Fibroblast of skin of left quadriceps (primary cell): ENCODE measurements at places on chromosomes 12 and 14.

- no peak for DNase-seq
Measured at GRCh38 chr14:100221533-100222223, 17.3 kb upstream of the YY1 start.

GRCh38 chr14:64089920-64090319, 204.3 kb downstream of the ESR2 start:
- no peak for DNase-seq

DNA sequence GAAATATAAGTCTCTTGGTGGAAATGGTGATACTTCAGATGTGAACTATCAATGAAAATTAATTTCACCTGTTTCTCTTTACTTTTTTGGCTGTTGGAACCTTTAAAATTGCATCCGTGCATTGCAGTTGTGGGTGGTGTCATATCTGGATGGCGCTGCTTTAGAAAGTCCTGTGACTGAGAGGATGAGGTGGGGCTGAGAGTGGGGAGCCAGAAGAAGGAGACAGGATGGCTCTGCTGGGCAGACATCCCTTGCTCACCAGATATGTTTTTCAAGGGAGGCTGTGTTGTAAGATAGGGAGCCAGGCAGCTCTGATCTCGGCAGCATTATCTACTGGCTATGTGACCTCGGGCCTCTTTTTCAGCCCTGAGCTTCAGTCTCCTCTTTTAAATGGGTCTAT, 12.7 kb downstream of the ASB2 start:
- DNase-seq = no peak

GRCh38 chr12:20798554-20798953, 12.0 kb upstream of the SLCO1B3 start:
- DNase-seq = no peak

- DNase-seq = no peak
Measured at GRCh38 chr12:89962648-89963047, 254.0 kb upstream of the ATP2B1 start.

- DNase-seq = no peak
Measured at GRCh38 chr12:106308611-106309010, 6.1 kb downstream of the TCP11L2 start.

DNA sequence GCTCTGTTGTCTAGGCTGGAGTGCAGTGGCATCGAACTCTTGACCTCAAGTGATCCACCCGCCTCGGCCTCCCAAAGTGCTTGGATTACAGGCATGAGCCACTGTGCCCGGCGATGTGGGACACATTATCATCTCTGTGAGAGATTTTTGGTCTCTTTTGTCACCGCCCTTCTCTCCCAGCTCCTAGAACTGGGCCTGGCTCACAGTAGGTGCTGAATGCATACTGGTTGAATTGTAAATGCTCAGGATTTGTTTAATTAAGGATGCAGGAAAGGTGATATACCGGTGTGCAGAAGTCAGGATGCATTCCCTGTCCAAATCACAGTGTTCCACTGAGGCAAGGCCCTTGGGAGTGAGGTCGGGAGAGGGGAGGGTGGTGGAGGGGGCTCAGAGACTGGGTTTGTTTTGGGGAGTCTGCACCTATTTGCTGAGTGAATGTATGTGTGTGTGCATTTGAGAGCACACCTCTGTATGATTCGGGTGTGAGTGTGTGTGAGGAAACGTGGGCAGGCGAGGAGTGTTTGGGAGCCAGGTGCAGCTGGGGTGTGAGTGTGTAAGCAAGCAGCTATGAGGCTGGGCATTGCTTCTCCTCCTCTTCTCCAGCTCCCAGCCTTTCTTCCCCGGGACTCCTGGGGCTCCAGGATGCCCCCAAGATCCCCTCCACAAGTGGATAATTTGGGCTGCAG, 1.0 kb upstream of the KRT18 start:
- DNase-seq = no peak

DNA sequence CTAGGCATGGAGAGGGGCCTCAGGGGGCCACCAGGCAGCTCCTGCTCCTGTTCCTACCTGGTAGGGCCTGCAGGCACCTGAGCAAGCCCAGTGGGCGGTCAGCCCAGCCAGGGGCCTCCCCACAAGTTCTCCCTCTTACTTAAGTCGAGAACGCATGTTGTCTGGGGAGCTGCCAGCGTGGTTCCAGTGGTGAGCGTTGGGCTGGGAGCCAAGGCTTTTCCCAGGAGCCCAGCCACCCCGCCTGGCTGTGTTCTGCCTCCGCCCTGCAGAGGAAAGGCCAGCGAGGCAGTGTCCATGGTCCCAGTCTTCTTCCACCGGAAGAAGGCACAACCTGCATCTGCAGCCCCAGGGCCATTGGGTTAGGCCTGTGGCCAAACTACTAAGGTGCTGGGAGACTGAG, 1.4 kb downstream of the C14orf180 start:
- DNase-seq = no peak

- peak; percentile 96 for DNase-seq
Measured at GRCh38 chr12:124774462-124775167, 89.0 kb downstream of the SCARB1 start.

GRCh38 chr12:64569923-64570691, 40.2 kb upstream of the RASSF3 start:
- DNase-seq = no peak

GRCh38 chr12:4649358-4649661, 396 bp downstream of the NDUFA9 start:
- DNase-seq = no peak

GRCh38 chr14:100419856-100420255, 96.7 kb downstream of the SLC25A47 start:
- no peak for DNase-seq

GRCh38 chr12:127342861-127343260, 924.1 kb upstream of the TMEM132C start:
- no peak for DNase-seq

DNA sequence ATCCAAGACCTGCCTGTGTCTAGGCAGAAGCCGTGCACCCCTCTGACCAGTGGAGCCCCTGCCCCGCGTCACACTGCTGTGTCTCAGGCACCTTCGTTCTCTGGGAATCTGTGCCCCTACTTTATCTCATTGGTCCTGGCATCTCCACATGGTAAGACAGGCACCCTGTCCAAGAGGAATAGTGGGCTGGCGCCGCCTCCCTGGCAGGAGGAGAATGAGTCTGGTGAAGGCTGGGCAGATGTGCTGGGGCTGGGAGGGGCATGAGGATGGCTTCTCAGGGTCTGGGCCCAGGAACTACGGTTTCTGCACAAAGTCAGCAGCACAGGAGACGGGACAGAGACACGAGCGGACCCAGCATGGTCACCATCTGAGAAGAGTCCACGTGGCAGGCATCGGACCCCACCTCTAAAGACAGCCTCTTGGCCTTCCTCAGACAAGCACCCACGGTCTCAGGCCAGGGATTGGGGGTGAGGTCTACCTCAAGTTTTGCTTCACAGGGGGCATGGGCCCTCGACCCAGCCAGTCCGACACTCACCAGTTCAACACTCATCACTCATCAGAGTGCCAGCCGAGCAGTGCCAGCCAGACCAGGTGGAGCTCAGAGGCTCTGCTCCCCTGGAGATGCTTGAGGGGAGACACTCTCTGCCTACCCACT, 306.7 kb downstream of the ADGRD1 start:
- DNase-seq = no peak

- peak; percentile 60 for DNase-seq
Measured at GRCh38 chr12:132614861-132615578, 3.6 kb upstream of the P2RX2 start.

DNA sequence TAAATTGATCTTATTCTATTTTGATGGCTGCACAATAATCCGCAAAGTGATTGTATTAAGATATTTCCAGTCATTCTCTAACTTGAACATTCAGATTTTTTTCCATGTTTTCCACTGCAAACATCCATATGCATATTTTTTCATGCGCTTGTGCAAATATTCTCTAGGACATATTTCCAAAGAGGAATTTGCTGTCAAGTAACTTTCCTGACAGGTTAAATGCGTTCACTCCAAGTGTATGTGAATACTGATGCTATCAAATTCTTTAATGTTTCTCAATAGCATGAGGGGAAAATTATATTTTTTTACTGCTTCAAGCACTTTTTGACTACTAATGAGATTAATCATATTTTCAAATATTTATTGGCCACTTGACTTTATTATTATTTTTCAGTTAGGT, 135.3 kb upstream of the LGR5 start:
- no peak for DNase-seq

GRCh38 chr14:34680806-34681479, 33.5 kb downstream of the CFL2 start:
- DNase-seq = no peak

- no peak for DNase-seq
Measured at GRCh38 chr12:132772606-132773005, 11.0 kb upstream of the ANKLE2 start.

GRCh38 chr12:85280165-85280983, at the start of gene ALX1:
TSS of gene ALX1 (plus strand) at chr12:85280220. CDS start at chr12:85280262, 42 bp downstream.
- peak; percentile 24 for DNase-seq

GRCh38 chr12:109157986-109158385, 41.6 kb downstream of the ACACB start:
- no peak for DNase-seq

GRCh38 chr12:110699591-110700445, 10.9 kb upstream of the HVCN1 start:
- no peak for DNase-seq
